ENCODE measurements at places on chromosomes 1 and 21.

DNA sequence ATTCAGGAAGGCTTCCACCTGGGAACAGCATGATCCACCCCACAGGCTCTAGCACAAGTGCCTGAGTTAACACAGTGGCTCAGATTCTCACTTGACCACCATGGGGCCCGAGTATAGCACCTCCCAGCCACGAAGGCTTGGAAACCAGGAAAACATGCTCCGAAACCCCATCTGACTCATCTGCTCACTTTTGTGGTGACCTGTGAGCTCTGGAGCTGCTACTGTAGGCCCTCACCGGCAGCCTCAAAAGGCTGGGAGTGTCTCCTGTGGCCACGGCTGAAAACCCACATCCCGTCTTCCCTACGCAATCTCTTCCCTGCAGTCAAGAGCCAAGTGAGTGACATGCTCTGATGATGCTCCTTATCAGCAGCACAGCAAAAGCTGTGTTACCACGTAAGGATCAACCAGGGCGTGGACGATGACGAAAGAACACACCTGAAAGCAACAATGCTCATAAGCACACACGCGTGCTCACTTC, 81.4 kb downstream of the TGFBR3 start:
- no peak for DNase-seq

DNA sequence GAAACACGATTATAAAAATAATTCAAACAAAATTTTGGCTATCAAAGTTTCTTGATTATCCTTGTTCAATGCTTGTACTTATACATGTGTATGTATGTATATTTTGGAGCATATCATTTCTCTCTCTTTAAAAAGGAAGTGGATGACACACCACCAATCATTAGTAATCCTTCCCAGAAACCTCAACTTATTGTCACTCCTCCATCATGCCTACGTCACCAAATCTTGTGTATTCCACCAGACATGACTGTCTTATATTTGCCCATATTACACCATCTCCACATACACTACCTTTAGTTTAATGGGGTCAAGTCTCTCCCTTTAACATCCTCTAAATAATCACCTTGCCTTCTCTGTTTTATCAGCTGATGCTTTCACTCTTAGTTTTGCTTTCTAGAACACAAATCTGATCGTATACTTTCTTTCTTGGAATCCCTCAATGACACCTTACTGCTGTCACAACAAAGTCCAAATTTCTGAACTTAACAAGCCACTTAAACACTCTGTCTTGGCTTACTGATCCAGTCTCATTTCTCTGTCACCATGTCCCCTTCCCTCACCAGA, 124.0 kb downstream of the BRINP3 start:
- DNase-seq: no peak

DNA sequence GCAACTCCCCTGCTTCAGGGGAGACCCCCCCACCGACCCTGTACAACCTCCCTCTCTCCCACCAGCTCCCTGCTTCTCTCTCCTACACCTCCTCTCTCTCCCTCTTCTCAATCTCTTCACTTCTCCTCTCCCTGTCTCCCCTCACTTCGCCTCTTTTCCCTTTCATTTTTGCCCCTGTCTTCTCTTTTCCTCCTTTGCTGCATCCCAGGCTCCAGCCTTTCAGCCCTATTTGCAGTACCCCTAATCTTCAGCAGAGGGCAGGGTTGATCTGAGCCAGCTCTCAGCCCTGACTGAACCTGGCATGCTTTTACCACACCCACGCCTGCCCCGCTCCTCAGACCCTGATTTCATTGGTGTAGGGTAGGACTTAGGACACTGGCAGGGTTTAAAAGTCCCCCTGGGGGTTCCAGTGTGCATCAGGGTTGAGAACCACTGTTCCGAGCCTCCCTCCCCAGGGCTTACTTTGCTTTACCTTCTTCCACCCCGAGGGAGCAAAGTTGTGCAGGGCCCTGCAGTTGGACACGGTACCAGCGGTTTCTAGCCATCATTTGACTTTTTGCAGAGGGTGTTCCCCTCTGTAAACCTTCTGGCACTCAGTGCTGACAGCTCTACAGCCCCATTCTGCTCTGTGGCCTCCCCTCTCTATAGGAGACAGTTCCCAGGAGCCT, 67.3 kb upstream of the CNTN2 start:
- DNase-seq: no peak

GRCh38 chr1:174005032-174005431, 17.1 kb downstream of the RC3H1 start:
- DNase-seq: no peak

DNA sequence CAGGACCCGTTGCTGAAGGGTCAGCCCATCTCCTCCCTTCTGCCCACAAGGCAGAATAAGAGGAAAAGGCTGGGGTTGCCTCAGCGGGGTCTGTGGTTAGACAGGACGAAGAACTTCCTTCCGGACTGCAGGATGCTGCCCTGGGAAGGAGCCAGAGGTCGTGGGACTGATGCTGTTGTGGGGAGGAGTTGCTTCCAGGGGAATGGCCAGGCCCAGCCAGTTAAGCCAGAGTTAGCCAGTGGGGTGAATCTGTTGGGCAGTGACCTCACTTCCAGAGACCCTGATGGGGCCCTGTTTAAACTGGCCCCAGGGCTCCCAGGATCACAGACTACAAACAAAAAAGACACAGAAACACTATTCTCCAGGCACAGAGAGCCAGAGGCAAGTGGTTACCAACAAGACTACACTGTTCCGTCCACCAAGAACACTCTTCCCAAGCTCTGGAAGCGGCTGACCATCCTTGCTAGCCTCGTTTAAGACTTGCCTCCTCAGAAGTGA, 13.0 kb downstream of the FAM229A start:
- peak; percentile 74 for DNase-seq

DNA sequence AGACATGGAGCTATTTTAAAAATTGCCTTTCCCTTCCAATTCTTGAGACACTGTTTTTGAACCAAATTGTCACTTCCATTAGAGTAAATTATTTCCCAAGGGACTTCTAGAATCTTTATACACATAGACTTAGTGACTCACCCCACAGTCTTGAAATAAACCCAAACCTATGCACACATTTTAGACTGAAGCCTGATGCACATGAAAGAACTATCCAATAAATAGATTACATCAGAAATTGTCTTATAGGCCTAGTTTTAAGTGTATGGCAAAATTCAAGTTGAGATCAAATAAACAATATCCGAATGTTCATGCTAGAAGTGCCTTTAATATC, 32.2 kb upstream of the ZNF326 start:
- DNase-seq: no peak

- DNase-seq: no peak
These were observed 40.0 kb upstream of the DPH5 start for GRCh38 chr1:101065575-101065974.

GRCh38 chr1:54122135-54122751, 30.6 kb downstream of the CDCP2 start:
- no peak for DNase-seq

DNA sequence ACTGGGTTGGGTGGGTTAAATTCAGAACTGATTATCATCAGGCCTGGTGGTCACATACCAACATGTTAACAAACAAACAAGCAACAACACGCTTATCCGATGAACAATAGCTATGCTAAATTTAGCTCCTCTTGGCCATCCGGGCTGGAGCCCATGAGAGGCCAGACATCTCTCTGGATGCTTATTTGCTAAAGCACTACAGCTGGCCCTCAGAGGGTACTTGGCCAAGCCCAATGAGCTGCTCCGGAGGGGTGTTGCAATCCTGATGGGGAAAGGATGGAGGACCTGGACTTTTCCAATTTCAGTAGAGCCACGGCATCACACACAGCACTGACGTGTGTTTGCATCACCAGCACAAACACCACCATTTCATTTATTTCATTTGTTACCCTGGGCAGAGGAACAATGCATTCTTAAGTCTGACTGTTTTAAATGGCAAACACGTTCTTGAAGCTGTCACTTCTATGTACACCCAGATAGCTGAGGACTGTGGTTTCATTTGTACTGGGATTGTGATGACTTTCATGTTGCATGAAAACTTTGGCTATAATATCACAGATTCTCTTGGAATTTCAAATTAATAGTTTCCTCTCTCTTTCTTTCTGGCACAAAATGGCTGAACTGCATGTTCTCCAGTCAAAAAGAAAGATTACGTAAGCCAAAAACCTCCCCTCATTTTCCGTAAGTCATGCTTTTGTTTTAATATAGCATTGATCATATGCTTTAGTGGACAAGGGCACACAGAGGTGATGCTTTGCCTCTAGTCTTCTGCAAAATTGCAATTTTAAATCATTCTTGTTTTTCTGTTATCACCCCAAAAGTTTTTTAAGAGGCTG, 359.8 kb upstream of the KAZN start:
- DNase-seq: no peak

- DNase-seq: no peak
These were observed 101.9 kb upstream of the KCNE2 start for GRCh38 chr21:34261841-34262468.

DNA sequence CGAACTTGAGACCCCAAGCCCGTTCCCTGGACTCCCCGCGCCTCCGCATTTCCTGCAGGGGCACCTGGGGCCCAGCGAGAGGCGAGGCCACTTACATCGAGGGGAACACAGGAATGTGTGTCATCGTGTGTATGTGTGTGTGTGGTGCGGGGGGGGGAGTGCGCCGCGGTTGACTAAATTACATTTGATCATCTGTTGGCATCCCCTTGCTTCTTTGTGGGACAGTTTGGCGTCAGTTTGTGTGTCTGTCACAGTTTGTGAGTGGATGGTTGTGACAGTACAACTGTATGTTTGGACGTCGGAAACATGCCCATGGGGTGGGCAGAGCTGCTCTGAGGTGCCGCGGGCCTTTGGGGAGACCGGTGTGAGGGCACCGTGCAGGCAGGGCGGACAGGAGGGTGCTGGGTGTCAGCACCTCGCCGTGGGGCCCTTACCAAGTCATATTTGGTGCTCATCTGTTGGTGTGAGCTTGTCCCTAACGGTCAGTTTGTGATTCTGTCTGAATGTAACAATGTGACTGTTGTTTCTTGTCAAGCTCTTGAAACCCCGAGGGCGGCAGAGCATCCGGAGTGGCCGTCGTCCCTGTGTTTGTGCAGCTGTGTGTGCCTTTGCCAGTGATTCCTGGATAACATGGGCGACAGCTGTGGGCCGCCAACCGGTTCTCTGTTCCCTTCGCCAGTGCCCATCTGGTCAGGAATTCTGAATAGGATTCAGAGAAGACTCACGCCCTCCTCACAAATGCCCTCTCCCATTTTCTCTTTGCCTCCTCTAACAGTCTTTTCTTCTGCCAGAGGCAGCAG, 899 bp downstream of the OPRD1 start:
- DNase-seq: no peak
